ENCODE measurements at places on chromosomes 1 and 21.

GRCh38 chr1:98426092-98426491 is 235.4 kb upstream of the SNX7 start:
- DNase-seq, result no peak

- DNase-seq, result no peak
Observed at GRCh38 chr1:151367658-151368392, 4.7 kb downstream of the SELENBP1 start.

- DNase-seq, result no peak
Observed at GRCh38 chr1:167638064-167638463, 8.0 kb downstream of the RCSD1 start.

- DNase-seq, result peak; percentile 52
Observed at GRCh38 chr1:40423264-40423642, 27.0 kb upstream of the ZFP69B start.

GRCh38 chr1:21244154-21244553 is 46.1 kb downstream of the ECE1 start:
- DNase-seq, result no peak

DNA sequence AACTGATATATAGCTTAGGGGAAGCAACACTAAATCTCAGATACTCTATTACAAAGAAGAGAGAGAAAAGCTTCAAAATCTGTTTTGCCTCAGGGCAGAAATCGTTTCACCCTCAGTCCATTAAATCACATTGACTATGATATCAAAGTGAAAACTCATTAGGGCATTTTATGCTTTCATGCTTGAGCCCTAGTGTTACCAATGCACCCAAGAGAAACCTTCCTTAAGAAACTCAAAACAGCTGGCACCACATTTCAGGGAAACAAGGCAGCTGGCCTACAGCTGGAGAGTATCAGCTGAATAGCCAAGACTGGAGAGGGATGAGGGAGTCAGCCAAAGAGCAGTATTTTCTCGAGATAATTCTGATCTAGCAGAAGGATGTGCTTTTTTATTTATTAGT is 14.9 kb downstream of the COLGALT2 start:
- no peak for DNase-seq

GRCh38 chr1:25117233-25117823 is 115.0 kb downstream of the SYF2 start:
- peak; percentile 47 for DNase-seq

GRCh38 chr21:42122808-42123207 is 51.7 kb downstream of the UMODL1 start:
- DNase-seq, result no peak

GRCh38 chr1:8603220-8603616 is 214.2 kb downstream of the RERE start:
- no peak for DNase-seq

GRCh38 chr21:41242238-41242829 is 74.3 kb upstream of the FAM3B start:
- no peak for DNase-seq

DNA sequence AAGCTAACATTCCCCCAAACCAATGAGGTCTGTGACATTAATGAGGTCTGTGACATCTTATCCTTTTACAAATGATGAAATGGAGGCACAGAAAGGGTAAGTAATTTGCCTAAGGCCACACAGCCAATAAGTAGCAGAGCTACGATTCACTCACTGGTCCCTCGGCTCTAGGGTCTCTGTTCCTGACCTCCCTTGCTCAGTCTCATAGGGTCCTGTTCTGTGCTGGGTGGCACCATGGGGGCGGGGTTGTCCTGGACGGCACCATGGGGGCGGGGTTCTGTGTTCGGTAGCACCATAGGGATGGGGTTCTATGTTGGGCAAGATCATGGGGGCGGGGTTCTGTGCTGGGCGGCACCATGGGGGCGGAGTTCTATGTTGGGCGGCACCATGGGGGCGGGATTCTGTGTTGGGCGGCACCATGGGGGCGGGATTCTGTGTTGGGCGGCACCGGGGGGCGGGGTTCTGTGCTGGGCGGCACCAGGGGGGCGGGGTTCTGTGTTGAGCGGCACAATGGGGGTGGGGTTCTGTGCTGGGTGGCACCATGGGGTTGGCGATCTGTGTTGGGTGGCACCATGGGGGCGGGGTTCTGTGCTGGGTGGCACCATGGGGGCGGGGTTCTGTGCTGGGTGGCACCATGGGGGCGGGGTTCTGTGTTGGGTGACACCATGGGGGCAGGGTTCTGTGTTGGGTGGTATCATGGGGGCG is 55.6 kb downstream of the CLSTN1 start:
- DNase-seq, result peak; percentile 25

DNA sequence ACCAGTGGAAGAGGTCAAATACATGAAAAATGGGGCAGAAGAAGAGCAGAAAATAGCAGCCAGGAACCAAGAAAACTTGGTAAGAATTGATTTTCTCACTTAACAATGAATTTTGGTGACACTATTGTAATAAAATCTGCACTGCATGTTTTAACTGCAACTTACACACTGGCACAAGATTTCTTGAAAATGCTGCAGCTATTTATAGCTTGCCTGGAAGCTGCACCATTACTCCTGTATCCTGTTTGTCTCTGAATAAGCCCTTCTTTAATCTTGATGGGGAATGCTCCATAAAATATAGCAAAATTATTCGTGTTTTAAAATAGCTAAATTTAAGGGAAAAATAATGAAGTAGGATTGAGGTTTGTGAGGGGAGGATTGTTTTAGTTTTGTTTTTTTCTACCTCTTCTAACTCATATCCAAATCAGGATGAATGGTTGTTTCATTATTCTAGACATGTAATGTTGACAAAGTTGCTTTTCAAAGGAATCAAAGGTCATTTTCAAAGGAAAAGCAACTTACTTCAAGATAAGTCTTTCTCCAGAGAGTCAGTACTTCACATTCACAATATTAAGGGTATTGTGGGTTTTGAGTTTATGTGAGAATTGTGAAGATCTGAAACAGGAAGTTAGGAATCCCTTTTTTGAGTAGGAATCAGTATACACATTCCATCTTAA is 120.9 kb downstream of the C1orf21 start:
- no peak for DNase-seq

DNA sequence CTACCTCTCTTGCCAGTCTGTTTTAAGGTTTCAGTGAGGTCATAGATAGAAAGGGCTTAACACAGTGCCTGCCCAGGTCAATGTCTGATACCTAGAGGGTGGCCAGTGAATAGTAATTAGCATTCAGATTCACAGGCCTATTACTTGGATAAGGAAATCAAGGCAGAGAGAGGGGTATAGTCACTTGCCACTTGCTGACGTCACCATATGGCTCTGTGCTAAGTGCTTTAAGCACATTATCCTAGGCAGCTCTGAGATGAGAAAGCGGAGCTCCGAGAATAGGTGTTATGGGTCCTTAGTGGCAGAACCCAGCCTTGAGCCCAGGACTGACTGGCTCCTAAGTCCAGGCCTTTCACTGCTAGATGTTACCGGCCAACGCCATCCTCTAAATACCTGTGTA is 51.5 kb upstream of the DAB1 start:
- no peak for DNase-seq

DNA sequence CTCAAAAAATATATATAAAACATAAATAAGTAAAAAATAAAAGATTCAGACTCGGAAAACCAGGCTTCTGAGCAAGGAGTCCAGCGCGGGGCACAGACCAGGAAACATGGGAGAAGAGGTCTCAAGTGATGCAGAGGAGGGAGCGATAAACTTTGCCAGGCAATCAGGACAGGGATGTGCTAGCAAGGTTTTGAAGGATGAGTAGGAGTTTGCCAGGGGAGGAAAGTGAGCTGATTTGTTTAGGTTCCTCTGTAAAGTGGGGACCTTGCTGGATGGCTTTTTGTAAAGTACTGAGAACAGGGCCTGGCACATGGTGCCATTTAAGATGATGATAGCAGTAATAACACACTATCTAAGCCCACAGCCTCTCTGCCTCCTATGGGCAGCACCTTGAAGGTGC is 86.1 kb downstream of the SPSB1 start:
- no peak for DNase-seq

DNA sequence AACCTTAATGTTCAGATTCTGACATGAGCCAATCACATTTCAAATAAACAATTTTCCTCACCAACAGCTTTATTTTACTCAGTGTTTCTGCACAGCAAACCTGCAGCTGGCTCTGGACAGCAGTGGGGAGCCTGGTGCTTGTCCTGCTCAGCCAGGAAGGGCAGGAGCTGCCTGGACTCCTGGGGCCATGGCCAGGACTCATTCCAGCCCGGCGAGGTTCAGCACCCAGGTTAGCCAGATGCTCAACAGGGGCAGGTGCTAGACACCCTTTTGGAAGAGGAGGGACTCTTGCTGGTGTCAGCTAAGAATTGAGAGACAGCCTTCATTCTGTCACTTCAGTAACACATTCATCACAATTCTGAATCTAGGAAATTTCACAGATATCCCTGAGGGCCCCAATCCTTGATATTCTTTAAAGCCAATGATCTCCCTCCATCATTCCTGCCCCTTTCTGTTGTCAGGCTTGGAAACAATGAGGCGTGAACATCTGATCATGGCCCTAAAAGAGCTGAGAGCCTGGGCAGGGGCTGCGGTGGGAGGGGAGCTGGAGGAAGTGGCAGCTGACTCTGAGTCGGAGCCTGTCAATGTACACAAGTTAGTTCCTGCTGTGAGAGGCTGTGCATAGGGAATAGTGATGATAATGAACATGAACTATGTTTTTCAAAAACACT is 251.3 kb downstream of the SDCCAG8 start:
- peak; percentile 71 for DNase-seq

DNA sequence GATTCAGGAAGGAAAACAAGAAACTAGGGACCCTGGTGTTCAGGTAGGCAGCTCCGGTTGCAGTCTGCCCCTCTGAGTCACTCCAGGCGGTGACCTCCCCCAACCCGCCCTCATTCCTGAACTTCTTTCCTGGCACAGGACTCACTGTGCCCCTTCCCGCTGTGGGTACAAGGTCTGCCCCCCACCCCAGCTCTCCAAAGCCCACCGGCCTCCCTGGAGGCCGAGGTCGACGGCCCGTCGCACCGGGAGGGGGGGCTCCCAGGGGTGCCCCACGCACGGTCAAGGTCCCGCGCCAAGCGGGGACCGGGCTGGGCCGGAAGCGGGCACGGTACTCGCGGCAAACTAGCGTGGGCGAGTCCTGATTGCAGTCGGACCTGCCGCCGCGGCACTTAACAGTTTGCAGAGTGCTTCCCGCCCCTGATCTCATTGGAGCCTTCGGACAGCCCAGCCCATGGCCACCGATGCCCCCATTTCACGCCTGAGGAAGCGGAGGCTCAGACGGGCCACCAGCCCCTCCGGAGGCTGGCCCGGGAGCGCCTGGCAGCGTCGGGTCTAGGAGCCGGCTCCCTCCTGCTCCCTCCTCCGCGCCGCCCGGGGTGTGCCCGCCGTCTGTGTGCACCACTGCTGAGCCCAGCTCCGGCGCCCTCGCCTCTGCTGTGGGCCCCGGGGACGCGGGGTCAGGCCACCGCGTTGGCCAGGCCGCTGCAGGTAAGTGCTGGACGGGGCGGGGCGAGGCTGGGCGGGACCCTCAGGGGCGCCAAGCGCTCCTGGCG is at the start of gene GJB3:
Gene GJB3, plus strand, starts transcription at position 144 of the 773 bp plus-strand sequence. CDS start 3,549 bp downstream, outside the sequence.
- DNase-seq, result peak; percentile 8

- no peak for DNase-seq
Observed at GRCh38 chr1:118335331-118335732, 150.3 kb upstream of the SPAG17 start.

DNA sequence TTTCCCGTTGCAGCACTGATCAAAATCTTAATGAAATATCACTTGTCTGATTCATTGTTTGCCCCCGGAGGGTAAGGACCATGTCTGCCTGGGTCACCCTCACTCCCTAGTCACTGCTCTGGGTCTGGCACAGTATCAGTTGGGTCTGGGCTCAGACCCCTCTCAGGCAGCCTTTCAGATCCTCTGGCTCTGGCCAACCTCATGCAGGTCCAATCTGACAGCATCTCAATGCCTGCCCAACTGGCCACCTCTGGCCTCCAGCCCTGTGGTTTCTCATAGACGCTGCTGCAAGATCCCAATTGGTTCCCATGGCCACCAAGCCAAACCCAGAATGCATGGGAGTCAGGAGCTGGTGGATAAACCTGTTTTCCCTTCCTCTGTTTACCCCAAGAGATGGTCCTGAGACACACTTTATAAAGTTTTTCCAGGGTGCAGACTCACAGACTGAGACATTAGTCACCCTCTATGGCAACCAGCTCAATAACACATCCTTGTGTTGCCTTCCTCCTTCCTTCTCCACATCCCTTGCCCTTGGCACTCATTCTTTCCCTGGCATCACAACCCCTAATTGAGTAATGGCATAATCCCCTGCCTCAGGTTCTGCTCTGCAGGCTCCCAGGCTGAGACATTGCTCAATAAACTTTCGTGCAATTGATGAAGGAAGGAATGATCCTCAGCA is 199.2 kb downstream of the GRIK3 start:
- peak; percentile 35 for DNase-seq

GRCh38 chr1:146036241-146036964 is 14.9 kb upstream of the HJV start:
- no peak for DNase-seq

- DNase-seq, result peak; percentile 70
Observed at GRCh38 chr1:234835239-234835638, 225.3 kb upstream of the IRF2BP2 start.

GRCh38 chr1:29984166-29984861 is 739.1 kb downstream of the MATN1 start:
- DNase-seq, result no peak

DNA sequence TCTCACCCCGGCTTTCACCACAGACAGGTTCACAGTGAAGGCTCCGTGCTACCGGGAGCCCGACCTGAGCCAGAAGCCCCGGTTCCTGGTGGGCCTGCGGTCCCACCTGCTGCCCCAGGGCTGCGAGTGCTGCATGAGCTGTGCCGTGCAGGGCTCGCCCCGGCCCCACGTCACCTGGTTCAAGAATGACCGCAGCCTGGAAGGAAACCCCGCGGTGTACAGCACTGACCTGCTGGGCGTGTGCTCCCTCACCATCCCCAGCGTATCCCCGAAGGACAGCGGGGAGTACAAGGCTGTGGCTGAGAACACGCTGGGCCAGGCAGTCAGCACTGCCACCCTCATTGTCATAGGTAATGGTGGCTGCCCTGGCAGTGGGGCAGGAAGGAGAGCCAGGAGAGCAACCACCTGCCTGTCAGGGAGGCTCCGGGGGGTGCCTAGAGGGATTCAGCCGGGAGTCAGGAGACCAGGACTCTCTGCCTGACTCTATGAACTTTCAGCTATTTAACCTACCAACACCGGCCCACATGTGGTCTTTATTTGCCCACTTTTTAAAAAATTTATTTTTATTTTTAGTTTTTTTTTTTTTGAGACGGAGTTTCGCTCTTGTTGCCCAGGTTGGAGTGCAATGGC is 36.4 kb downstream of the IGFN1 start:
- no peak for DNase-seq

- DNase-seq, result peak; percentile 30
Observed at GRCh38 chr1:8020032-8020431, 6.1 kb downstream of the ERRFI1 start.

GRCh38 chr21:46116189-46116775 is 18.4 kb downstream of the COL6A2 start:
- no peak for DNase-seq

- no peak for DNase-seq
Observed at GRCh38 chr1:100322436-100323211, 29.7 kb upstream of the CDC14A start.

- no peak for DNase-seq
Observed at GRCh38 chr21:35063428-35064172, 14.5 kb upstream of the RUNX1 start.
